Left cardiac atrium (tissue), 4 donors: ENCODE measurements at places on chromosomes 6 and 20. TPM values are rescaled to one million over a fixed set of nuclear protein-coding genes. Genes with fewer than 3 reads are reported as not detected.

DNA sequence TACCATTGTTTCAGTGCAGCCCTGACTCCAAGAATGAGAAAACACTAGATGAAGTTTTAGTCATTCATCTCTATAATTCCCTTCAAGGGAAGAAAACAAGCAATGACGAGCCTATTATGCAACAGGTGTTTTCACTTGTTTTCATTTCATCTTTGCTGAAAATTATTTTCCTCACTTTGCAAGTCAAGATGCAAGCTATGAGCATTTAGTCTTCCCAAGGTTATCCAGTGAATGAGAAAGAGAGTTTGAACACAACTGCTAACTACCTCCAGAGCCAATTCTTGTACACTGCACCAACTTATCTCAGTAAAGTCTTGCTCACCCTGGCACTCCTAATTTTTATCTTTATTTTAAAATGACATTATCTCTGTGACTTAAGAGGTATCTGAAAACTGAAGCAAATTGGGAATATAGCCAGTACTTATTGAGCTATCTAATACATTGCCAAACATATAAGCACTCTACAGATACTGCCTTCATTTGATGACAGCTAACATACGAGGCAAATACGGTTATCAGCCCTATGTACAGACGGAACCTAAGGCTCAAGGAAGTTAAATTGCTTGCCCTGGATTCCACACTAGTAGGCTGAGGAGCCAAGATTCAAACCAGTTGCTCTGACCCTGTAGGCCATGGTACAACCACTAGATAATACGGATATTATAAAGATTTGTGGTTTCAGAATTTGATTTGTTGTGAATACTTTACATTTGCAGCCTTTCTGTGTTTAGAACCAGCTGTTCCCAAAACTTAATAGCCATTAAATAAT lies 36.8 kb downstream of the MOXD1 start:
- no peak for DNase-seq

DNA sequence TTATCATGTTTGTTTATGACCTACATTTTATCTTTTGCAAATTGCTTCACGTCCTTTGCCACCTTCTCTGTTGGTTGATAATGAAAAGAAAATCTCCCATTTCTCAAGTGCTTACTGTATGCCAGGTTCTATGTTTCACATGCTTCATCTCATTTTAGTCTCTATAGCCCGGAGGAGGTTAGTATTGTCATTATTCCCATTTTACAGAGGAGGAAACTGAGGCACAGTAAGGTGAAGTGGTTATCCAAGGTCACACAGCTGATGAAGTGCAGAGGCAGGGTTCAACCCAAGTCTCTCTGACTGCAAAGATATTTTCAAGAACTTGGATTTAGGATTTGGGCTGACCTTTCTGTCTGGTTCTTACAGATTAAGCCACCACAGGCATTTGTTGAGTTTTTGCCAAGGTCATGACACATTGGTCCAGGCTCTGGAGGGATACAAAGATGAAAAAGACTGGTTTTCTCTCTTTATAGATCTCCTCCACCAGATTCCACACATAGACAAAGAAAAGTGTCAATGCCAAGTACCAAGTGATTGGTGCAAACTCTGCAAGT lies 20.6 kb downstream of the CNBD2 start:
- DNase-seq: no peak

DNA sequence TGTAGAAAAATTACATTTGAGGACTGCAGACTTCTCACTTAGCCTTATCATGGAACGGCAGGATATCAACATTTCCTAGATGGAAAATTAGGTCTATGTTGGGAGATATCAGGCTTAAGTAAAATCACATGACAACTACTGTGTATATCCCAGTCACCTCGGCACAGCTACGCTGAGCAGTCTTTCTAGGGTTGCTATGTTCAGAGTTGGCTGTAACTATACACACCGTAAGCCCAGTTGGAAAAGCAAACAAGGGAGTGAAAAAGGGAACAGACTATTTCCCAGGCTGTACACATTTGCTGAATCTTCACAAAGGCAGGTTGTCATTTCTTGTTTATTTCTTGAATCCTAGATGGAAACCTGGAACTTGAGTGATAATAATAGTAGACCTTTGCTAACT lies 80.7 kb upstream of the PTPRK start:
- no peak for DNase-seq

DNA sequence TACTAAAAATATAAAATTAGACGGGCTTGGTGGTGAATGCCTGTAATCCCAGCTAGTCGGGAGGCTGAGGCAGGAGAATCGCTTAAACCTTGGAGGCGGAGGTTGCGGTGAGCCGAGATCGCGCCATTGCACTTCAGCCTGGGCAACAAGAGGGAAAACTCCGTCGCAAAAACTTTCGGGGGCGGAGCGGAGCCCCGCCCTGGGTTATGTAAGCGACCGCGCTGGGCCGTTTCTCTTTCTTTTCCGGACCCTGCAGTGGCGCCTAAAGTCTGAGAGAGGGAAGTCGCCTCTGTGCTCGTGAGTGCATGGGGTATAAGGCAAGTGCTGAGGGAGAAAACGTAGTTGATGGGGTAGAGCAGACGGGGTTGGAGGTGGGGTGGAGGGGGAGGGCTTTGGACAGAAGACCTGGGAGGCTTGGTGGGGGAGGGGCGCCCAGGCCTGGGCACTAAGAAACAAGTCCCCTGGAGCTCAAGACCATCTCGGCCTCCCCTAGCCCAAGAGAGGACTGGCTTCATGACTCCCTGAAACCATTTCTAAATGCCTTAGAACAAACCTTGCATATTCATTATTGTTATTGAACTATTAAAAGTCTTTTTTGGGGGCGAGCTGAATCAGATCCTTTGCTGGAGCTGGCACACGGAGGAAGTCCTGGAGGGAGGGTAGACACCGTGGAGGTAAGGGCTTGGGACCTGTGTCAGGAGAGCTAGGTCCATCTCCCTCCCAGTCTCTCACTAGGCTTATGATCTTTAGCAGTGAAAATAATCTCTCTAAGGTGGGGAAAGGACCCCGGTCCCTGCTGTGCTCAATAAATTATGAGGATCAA lies 2.7 kb upstream of the MICA start:
- DNase-seq: peak; percentile 86

GRCh38 chr6:168133687-168134559 lies 54.9 kb upstream of the FRMD1 start:
- no peak for DNase-seq

GRCh38 chr6:33312361-33313104 lies 1.3 kb downstream of the TAPBP start:
- peak; percentile 74 for DNase-seq

DNA sequence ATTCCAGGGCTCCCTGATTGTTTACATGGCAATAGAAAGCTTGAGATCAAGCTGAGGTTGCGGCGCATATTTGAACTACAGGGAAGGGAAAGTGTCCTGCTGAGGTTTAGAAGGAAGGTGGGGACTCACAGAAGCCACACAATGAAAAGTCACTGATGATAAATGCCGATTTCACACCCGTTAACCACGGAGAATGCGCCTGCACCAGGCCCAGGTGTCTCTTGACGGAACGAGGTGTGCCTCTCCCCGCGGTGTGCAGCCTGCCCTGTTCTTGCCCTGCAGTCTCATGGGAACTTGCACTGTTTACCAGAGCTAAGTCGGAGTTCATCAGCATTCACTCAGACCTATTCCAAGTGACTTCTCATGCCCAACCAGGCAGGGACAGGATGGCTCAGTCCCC lies 90.3 kb downstream of the LY86 start:
- no peak for DNase-seq

DNA sequence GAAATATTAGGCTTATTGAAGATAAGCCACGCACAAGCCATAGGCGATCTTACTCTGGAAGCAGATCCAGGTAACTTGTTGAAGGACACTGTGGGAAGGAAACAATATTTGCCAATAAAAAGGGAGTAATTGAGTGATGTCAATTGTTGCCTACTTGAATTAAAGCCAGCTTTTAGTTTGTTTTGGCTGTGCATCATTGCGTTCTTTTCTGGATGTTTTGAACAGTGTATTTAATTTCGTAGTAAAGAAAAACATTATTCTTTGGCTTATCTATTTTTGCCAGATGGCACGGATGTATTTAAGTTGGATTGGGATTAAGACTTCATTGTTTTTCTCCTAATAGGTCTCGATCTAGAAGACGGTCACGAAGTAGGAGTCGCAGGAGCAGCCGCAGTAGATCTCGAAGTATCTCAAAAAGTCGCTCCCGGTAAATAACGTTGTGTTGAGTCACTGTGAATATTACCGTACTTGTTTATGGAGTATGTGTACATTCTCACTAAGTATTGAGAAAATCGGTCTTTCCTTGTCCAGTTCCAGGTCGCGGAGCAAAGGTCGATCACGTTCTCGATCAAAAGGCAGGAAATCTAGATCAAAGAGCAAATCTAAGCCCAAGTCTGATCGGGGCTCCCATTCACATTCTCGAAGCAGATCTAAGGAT lies 2.6 kb downstream of the SRSF6 start:
- no peak for DNase-seq

GRCh38 chr6:100504786-100505737 lies 40.3 kb upstream of the SIM1 start:
- DNase-seq: no peak

- DNase-seq: no peak
These were observed 18.5 kb upstream of the WFDC10A start for GRCh38 chr20:45611054-45611453.

DNA sequence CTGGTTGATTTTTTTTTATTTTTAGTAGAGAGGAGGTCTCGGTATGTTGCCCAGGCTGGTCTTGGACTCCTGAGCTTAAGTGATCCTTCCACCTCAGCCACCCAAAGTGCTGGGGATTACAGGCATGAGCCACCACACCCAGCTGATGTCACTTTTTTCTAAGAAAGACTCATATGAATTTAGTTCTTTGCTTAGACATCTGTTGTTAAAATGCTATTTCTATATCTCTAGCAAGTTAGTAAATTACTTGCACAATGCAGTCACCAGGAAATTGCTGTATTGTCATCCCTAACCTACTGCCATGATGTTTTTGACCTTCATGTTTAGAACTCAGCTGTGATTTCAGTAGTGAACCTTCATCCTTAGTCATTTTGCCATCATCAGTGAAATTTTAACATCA lies 5.7 kb downstream of the KDM1B start:
- DNase-seq: no peak

DNA sequence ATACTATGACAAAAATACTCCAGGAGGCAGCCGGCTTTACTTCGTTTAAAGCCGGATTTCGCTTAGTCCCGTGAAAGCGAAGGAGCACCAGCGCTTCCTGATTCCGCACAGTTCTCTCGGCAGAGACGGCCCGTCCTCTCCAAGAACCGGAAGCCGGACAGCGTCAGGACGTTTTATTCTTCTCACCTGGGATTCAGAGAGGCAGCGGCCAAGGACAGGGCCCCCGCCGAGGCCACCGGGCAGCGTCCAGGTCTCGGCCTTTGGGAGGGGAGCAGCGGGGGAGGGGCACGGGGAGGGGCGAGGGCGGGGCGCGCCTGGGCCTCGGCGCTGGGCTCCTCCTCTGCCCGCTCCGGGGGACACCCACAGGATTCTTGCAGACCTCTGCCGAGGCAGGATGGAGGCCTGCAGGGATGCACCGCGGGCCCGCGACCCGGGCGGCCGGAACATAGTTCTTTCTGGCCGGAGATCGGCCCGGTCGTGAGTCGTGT lies 2.8 kb upstream of the DIDO1 start:
- DNase-seq: peak; percentile 77

GRCh38 chr20:60478533-60478932 lies 520.3 kb downstream of the CDH26 start:
- no peak for DNase-seq

DNA sequence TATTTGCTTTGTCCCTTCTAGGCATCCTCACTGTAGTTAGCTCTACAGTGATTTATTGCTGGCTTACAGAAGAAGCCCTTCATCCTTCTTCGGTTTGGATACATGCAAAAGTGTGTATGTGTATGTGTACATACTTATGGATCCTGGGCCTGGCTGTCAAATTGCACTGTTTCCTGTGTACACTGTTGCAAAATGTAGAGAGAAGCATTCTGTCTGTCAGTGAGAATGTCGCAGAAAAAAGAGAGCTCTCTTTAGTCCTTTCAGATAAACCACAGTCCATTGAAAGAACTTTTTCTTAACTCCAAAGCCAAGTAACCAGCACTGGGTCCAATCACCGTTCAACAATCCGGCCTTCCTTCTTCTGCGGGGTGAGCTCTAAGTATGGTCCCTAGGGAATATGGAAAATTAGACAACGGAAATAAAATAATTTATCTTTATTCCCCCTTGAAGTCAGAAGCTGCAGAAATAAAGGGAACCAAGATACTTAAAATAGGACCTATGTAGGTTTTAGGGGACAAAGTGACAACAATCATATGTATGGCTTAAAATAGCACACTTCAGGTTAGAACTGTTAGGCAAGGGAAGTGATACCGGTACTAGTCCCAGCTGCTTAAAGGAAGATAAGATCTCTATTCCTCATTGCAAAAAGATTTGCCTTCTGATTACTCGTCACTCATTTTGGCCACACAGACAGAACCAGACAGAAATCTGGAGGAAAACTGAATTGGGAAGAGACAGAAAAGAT lies 107.0 kb downstream of the CD83 start:
- no peak for DNase-seq

DNA sequence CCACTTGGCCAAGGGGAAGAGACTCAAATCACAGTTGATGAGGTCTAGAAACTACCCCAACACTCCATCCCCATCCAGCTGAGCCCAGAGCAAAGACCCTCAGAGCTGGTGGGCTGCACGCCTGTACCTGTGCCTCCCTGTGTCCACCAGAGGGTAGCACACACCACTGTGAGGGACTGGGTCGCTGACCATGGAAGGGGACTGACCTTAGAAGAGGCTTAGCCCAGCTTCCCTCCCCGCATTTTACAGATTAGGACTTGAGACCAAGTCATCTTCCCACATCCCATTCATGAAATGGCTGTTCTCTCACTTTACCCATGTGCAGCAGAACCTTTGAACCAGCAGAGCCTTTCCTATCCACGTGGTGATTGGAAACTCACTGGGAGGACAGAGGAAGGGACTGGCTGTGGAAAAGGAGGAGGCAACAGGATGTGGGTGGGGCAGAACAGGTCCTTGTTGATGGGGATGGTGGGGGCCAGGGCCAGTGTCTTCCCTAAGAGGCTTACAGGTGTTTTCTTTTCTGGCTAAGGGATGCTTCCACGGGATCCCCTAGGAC lies 44.3 kb downstream of the CPXM1 start:
- no peak for DNase-seq

Gene FNDC11
- total RNA-seq: 0.08 TPM

Gene FAM184A
- 2.2 TPM for total RNA-seq

Gene OLIG3
- not detected for total RNA-seq

Gene PSORS1C1
- 1.9 TPM for total RNA-seq

Gene NXT1
- 9.3 TPM for total RNA-seq

Gene FANCE
- total RNA-seq: 3.7 TPM

Gene PLCB1
- total RNA-seq: 27.1 TPM

Gene MLN
- total RNA-seq: not detected

Gene BPIFB4
- total RNA-seq: not detected

Gene HMGA1
- 36.2 TPM for total RNA-seq

Gene NCOA3
- total RNA-seq: 18.6 TPM

Gene SEMG1
- total RNA-seq: not detected

Gene ANKRD66
- not detected for total RNA-seq

Gene ULBP1
- total RNA-seq: 0.08 TPM
